ENCODE measurements at places on chromosomes 11 and 22. TPM values are rescaled to one million over a fixed set of nuclear protein-coding genes. Genes with fewer than 3 reads are reported as not detected.

Gene CNIH2
- total RNA-seq, result 3.5 TPM

Gene ALDH3B1
- total RNA-seq, result 0.65 TPM

Gene FAM111B
- total RNA-seq, result 38.1 TPM

Gene DENND5A
- total RNA-seq, result 5.1 TPM

Gene IFT27
- total RNA-seq, result 50.0 TPM

Gene SLC22A25
- total RNA-seq, result not detected

Gene FAM181B
- total RNA-seq, result not detected

Gene GSTT4
- not detected for total RNA-seq

Gene SLCO2B1
- not detected for total RNA-seq

Gene KREMEN1
- not detected for total RNA-seq

Gene BTG4
- not detected for total RNA-seq

Gene DRD2
- total RNA-seq, result not detected

Gene RHOG
- 54.8 TPM for total RNA-seq

Gene SAA2
- total RNA-seq, result not detected

Gene PKNOX2
- total RNA-seq, result not detected

Gene TMEM191C
- total RNA-seq, result 3.2 TPM

Gene KDM4E
- total RNA-seq, result not detected

Gene C11orf87
- not detected for total RNA-seq

Gene PHLDA2
- total RNA-seq, result 0.50 TPM

Gene SCUBE1
- total RNA-seq, result not detected

DNA sequence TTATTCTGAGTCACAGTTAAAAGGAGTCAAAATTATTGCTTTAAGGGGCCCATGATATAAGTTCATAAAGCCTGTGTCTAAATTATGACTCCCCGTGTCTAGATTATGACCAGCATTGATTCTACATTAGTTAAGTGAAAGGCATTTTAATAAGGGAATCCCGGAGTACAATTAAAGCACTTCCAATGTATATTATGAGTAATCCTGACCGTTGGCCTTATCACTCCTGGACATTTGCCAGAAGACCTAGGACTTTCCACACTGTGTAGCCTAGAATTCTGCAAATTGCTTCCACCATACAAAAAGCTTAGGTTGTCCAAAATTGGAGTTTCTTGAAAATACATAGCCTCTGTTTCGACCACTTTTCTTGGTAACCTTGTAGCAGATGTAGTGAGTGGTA lies 1292.6 kb downstream of the LRRC4C start:
- DNase-seq, result no peak

DNA sequence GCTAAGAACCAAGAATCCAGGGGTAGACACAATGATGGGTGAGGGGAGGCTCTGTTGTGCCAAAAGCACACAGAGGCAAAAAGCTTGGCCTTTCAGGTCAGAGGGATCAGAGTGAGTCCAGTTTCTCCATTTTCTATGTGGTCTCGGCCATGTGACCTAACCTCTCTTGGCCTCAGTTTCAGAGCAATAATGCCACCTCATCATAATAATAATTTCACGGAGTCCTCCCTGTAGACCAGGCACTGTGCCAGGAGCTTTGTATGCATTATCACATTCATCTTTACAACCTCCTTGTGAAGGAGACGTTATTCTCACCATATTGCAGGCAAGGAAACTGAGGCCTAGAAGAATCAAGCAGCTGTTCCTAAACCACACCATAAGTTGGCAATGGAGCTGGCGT lies 120.2 kb downstream of the WT1 start:
- no peak for DNase-seq

GRCh38 chr11:109374441-109374840 lies 47.5 kb upstream of the C11orf87 start:
- DNase-seq, result no peak

DNA sequence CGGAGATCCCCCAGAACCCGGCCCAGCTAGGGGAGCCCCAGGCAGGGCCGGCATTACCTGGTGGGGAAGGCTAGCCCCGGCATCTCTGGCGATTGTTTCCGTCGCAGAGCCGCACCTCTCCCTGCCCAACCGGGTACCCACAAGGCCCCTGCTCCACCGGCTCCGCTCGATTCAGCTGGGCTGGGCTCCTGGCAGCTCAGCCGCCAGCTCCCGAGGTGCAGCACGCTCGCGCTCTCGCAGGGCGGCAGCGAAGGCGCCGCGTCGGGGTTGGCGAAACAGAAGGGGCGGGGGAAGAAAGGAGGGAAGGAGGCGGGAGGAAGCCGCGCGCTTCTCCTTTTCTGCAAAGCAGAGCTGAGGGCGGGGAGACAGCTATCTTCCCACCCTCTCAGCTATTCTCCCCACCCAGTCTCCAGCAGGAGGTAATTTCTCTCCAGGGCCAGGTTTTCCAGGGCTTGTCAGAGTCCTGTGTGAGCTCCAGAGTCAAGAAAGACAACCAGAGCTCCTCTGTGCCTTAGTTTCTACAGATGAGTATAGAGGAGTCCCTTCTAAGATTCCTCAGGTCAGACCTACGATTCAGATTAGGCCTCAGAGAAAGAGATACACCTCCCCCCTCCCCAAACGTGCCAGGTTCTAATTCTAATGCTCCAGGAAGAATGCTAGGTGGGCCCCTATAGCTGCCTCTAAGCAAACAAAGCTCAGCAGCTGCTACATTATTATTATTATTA lies 62.0 kb downstream of the PAK1 start:
- peak; percentile 4 for DNase-seq

- peak; percentile 65 for DNase-seq
Observed at GRCh38 chr22:20429254-20430100, 8.1 kb downstream of the SCARF2 start.

DNA sequence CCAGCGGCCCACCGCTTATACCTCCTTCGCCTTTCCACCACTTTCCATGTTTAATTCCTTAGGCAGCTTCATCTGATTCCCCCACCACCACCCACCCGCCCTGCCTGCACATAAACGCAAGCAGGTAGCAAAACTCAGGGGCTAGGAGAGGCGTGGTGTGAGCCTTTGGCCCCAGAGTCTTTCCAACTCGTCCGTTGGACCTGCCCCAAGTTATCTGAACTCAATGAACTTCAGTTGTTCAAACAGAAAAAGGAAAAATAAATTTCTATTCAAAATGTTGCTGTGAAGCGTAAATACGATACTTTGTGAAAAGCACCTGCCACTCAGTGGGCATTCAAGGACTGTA lies 814 bp upstream of the CDON start:
- no peak for DNase-seq

GRCh38 chr11:115049796-115050195 lies 371.5 kb downstream of the NXPE2 start:
- DNase-seq, result no peak

DNA sequence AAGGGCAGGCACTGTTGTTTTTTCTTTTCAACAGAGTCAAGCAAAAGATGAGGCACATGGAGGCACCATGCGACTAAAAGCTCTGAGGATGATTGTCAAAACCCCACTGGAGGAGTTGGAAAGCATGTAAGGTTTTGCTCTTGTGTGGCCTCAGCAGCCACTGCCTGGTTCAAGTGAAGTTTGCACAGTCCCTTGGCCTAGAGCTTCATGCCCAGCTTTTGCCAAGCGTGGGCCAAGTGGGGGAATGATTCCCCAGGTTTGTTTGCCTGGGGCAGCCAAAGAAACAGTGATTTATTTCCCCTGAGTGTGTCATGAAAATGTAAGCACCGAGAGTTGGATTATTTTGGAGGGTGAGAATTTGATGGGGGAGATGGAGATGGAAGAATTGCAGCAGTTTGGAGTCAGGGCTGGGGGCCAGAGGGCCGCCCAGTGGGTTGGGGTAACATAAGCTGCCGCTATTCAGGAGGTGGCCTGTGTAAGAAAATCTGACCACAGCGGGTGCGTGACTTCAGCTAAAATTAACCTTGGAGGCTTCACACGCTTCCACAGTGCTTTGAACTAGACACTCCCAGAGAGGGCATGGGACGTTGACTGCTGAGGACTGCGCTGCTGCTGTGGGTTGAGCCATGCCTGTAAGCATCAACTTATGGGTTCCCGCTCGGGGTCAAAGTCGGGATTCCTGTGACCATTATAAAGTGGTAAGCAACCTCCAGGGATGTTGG lies 100.7 kb downstream of the NAV2 start:
- no peak for DNase-seq

GRCh38 chr11:128765571-128766549 lies 72.0 kb downstream of the FLI1 start:
- no peak for DNase-seq

GRCh38 chr11:57340039-57340615 lies 2.0 kb downstream of the P2RX3 start:
- DNase-seq, result no peak

- DNase-seq, result no peak
Observed at GRCh38 chr11:127130321-127130720, 129.8 kb upstream of the KIRREL3 start.

DNA sequence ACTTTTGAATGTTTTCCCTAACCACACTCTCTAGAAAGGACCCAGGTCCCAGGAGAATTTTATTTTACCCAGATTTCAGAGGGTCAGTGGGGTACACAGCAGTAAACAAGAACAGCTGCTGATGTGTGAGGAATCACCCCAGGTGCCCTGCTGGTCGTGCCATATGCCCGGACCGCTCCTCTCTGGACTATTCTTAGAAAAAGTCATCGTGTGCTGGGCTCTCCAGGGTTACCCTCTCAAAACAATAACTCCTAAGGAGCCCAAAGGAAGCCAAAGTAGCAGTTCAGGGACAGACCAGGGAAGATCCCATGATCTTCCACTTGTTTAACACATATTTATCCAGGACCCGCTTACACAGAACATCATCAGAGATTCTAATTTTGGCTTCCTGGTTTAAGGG lies 29.7 kb downstream of the LRP4 start:
- no peak for DNase-seq

- no peak for DNase-seq
Observed at GRCh38 chr22:37520776-37521191, 1.6 kb upstream of the CARD10 start.

- no peak for DNase-seq
Observed at GRCh38 chr11:502288-503178, 4.5 kb downstream of the RNH1 start.

GRCh38 chr11:12453243-12453642 lies 75.9 kb downstream of the PARVA start:
- no peak for DNase-seq

- DNase-seq, result no peak
Observed at GRCh38 chr22:29256606-29257325, 11.0 kb downstream of the RHBDD3 start.

DNA sequence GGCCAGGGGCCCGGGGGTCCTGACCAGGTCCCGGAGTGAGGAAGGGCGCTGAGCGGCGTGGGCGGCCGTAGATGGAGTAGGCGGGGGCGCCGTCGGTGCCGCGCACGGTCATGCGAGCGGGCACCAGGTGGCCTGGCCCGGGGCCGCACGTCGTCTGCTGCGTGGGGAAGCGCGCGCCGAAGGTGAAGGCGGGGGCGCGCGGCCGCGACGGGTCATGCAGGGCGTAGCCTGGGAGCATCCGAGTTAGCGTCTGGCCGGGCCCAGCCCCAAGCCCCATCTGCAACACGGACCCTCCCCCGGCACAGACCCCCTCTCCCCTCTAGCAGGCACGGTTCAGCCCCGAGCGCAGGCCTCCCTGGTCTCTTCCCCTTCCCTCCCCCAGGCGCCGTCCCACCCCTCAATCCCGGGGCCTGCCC lies 1.7 kb upstream of the TYMP start:
- DNase-seq, result peak; percentile 72

DNA sequence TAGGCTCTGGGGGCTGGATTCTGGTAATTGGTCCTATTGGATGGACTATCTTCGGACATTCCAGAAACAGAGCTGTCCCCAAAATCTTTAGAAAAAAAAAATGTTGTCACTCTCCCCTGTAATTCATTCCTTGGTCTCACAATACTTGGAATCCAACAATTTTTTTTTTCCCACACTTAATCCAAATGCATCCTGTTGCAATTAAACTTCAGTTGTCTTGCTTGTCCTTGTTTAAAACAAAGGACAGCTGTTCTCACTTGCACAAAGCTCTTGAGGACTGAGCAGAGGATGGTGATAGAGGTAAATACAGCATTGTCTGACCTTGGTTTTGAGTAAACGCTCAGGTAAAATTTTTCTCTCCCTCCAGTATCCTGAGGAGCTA lies 75.3 kb downstream of the SC5D start:
- no peak for DNase-seq

- DNase-seq, result peak; percentile 74
Observed at GRCh38 chr11:102318469-102318868, 1.2 kb downstream of the BIRC3 start.

DNA sequence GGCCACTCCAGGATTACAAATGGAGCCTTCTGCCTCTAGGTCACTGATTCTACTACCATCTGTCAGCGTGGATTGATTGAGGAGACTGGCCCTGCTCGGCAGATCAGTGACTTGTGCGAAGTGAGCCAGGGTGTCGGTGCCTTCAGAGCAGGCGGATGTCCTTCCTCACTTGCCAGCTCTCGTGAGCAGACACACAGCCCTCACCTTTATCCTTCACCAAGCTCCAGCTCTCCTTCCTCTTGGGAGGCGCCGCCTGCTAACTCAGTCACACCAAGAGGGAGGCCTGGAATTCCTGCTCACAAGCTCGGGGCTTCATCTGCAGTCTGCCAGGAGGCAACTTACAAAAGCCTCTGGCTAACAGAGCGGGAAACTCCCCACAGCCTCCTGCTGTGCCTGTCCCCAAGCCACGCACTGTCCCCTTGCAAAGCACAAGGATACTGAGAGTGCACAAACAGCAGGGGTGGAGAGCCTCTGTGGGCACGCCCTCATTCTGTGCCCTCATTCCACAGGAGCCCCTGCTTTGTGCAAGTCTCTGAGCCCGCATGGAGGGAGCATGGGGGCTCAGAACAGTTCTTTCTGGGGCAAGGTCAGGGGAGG lies 3.5 kb upstream of the TCF20 start:
- DNase-seq, result no peak

GRCh38 chr11:83691451-83691950 lies 405.3 kb upstream of the CCDC90B start:
- no peak for DNase-seq

DNA sequence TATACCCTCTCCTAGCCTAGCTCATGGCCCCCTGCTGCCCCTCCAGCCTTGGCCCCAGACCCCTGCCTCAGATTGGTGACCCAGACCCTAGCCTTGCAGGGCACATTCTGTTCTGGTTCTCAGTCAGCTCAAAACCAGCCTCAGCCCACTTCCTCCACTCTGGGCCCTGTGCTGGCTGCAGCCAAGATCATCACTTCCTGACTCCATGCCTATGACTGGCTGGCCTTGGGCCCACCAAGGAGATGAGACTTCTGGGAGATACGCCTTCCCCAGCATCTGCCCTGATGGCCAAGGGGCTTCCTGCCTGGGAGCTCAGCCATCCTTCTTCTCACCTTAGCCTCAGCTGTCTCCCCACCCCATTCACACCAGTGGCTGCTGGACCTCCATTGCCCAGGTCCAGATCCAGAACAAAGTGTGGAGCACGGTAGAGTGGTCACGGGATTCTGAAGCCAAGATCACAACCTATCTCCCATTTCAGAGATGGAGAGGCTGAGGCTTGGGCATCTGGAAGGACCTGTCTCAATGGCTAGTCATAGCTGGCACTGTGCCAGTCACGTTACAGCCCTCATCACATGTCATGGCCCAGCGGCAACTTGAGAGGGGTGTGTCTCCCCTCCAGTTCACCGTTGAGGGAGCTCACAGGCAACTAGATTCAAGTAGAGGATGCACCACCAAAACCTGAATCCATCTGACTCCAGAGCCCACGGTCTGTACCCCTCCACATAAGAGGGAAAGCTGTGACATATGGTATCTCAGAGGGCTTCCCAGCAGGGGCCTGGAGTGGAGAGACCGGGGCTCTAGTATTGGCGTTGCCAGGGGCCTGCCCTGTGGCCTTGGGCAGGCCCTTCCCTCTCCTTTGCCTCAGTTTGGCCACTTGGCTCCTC lies 43.0 kb upstream of the KLHL35 start:
- peak; percentile 8 for DNase-seq

- no peak for DNase-seq
Observed at GRCh38 chr11:102685338-102685737, 20.2 kb downstream of the MMP27 start.
